ENCODE measurements at places on chromosomes 7 and 10.

GRCh38 chr10:132850246-132850645 is 64.3 kb upstream of the NKX6-2 start:
- no peak for DNase-seq

DNA sequence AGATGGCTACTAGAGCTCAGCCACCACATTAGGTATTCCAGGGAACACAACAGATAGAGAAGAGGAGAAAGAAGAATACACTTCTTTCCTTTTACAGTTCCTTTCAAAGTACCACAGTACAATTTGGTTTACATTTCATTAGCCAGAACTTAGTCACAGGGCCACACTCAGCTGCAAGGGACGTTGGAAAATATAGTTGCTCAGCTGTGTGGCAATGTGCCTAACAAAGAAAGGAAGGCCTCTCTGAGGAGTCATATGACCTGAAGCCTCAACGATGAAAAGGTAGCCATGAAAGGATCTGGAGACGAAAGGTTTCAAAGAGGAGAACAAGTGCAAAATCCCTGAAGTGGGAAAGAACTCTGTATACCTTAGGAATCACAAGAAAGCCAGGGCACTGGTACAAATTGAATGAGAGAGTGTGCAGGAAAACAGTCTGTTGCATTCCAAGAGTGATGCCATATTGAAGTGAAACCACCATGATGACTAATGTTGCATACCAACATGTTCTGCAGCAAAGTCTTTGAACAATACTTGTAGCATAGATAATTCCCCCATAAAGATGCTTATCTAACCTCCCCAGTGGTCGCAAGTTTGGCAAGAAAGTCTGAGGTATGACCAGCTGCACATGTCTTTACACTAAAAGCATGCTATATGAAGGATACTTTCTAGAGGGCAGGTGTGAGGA is 278.9 kb downstream of the HPSE2 start:
- peak; percentile 67 for DNase-seq

- DNase-seq = peak; percentile 5
These were observed 77.3 kb downstream of the CDC14C start for GRCh38 chr7:49001610-49002033.

DNA sequence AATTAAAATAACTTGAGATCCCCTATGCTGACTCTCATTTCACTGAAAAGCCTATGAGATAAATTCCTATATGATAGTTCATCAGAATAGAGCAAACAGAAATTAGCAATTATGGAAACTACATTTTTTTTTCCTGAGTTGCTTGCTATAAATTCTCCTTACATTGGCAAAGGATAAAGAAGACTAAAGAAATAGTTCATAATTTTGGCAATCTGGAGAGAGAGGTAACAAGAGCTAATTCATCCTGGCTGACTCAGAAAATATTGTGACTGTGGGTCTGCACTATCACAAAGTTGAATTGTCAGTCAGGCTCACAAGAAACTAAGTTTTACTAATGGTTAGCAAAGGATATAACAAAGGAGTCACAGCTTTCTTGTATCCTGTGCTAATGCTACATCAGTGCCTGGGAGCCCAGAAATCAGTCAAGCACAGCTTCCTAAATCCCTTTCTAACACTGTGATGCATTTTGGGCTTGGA is 483.0 kb downstream of the MAGI2 start:
- DNase-seq = peak; percentile 76

DNA sequence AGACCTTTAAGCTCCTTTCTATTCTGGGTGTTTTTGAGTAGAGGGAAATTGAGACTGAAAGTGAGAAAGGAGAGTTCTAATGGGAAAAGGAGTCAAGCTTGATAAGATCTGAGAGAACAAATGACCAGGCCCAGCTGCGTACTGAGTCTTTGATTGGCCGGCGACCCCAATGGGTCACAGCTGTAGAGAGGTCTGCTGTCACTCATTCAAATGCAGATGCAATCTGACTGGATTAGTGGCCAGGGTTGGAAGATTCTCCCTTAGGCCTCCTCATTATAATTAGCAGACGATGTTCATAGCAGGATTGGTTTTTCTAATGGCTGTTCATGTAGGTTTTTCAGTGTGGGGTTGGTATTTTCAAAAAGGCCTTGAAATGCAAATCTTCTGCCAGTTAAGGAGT is 127.2 kb upstream of the SLC25A13 start:
- DNase-seq = no peak

DNA sequence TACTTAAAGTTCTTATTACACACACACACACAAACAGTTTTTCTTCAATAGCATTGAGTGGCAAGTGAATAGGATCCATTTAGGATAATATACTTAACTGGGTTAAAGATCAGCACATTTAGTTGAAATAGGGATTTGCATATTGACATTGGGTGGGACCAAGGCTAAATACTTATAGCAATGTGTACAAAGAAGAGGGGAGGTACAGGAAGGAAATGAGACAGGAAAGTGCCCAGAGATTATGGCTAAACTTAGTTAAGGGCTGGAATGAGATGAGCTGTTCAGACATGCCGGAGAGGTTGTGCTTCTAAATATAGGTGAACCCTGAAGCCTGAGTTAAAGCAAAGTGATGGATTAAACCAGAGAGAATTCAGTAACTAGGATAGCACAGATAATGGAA is 95.1 kb downstream of the LSMEM1 start:
- DNase-seq = no peak

DNA sequence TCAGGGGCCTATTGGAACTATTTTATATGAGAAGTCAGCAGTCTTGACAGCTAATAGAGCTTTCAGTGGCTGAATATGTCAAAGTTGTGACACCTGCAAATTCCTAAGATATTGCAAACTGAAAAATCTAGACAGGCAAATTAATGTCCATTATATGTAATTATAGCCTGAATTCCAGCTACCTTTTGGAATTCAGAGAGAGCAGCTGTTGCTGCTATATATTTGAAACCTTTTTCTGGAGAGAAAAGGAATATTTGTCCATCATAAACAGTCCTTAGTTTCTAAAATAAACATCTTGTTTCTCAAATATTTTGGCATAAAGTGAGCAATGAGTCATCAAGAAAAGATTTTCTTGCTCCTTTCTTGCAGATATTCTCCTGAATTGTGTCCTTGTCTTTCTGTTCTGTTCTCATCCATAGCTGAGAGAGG is 408.9 kb upstream of the SEMA3D start:
- peak; percentile 68 for DNase-seq

- no peak for DNase-seq
These were observed 282.3 kb upstream of the CSTF2T start for GRCh38 chr10:51981731-51982130.

DNA sequence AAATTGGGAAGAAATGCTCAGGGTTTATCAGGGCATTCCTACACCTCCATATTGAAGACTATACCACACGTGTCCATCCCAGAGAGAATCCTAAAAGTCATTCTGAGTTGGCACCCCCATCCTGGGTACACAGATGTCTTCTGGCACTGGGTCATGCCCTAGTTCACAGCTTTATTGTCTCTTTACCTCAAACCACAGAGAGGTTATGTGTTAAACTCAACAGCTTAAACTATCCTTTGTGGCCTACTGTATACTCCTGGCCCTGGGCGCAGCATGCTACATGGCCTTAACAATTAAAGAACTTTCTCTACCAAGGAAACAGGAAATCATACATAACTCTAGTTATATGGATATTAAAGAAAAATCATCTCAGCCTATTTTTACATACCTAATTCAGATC is 115.6 kb upstream of the SEM1 start:
- DNase-seq = no peak

DNA sequence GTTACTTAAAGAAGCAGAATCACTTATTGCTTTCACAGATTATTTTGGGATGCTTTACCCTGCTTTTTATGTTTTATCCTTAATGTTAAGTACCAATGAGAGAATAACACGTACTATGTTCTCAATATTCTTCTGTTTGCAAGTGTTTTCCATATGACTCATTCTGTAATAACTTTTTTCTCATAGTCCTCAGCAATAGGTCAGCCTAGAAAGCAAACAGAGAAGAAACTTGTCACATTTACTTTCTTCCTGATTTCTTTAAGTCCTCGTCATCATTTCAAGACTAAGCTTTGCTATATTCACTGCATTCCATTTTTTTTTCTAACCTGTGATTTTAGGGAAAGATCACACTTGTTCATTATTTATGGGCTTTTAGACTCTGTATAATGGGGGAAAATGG is 6.8 kb upstream of the AGR2 start:
- DNase-seq = peak; percentile 34

- DNase-seq = peak; percentile 58
These were observed 286.4 kb upstream of the MEOX2 start for GRCh38 chr7:15972862-15973275.

GRCh38 chr7:42720012-42720411 is 191.9 kb downstream of the C7orf25 start:
- peak; percentile 69 for DNase-seq

DNA sequence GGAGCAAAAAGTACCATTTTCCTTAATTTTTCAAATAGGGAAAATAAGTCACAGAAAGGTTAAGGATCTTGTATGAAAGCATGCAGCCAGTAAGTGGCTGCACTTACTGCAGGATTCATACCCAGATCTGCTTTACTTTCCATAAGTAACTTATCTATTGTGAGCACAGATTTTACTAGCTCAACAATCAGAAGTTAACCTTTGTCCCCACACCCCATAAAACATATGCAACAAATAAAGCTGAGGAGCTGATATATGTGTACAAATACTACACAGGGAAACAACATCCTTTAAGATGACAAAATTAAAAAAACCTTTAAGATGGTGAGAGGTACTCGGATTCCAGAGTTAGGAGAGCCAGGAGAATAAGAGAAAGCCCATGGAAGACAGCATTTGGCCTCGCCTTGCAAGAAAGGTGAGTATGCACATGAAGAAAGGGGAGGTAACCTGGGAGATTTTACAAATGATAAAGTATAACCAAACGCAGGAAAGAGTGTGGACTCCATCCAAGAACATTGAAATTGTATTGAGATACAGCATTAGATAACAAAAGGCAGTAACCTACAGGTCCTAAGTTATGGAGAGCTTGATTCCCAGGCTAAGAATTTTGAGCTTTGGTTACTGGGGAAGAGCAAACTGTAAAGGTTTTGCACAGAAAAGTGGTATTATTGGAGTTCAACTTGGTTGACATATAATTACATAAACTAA is 87.1 kb downstream of the ITGB8 start:
- no peak for DNase-seq

- DNase-seq = peak; percentile 42
These were observed 14.8 kb downstream of the MYL10 start for GRCh38 chr7:101614098-101614938.

DNA sequence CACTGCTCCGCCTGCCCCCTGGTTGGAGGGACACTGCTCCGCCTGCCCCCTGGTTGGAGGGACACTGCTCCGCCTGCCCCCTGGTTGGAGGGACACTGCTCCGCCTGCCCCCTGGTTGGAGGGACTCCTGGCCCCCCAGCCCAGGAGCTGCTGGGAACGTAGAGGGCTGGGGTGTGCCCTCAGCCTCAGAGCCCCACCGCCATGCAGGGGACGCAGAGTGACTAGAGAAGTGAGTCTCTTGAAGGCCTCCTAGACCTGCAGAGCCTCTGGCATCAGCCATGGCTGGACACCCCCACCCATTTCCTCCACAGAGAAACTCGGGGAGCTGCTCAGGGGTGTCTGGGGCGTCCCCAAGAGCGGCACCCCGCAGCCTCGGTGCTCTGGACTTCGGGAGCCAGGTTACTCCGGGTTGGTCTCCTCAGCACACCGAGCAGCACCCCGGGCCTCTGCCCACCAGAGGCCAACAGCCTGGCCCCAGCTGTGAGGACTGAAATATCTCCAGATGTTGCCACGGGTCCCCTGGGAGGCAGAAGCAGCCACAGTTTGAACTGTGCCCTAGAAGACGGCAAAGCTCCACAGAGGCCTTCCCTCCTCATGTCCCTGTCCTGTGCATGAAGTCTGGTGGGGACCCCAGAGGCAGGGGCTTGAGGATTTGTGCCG is 191.9 kb downstream of the ELFN1 start:
- DNase-seq = no peak

DNA sequence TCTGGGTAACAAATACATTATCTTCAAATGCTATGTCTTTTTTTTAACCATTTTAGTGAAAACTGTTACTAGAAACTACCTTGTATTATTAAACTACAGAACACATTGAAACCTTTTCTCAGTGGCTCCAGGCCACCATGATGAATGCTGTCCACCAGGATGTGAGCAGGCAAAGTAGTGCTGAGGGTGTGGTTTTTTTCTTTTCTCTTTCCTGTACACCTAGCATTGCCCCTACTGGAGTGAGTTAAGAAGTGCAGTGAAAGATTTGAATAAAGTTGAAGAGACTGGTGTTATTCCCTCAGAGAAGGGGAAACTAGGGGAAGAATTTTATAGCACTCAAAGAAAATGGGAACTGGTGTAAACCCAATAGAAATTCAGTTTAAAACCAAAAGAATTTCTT is 120.0 kb upstream of the SAMD8 start:
- no peak for DNase-seq
